NCI-H2081 (cell line): ENCODE measurements at places on chromosomes 7 and 10.
A peak's percentile ranks its signal among the peaks of the same experiment; 100 is the strongest.

- DNase-seq, result peak; percentile 43
These were observed 1.2 kb upstream of the TMEM243 start for GRCh38 chr7:87220734-87221215.

DNA sequence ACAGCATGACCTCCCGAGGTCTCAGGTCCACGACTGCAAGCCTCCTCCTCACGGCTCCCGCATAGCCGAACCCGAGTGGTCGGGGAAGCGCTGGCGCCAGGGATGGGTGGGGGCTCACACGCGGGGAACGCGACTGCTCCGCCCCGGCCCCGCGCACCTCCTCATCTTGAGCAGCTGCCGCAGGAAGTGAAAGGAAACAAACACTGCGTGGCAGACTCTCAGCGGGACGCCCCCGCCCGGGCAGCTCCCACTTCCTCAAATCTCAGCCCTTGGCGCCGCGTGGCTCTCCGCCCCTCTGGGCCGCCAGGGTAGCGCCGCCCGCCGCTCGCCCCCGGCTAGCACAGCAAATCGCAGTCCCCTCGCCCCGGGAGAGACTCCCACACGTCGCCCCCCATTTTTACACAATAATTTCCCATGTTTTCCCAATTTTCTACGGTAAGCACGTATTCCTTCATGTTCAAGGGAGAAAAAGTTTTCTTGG, at the start of gene TMEM243:
TMEM243 (minus strand) TSS at position 188 of the 481 bp plus-strand sequence. CDS start 229 bp downstream, outside the sequence.
- peak; percentile 80 for DNase-seq

GRCh38 chr10:34912771-34913170, 97.7 kb upstream of the PARD3 start:
- no peak for DNase-seq

DNA sequence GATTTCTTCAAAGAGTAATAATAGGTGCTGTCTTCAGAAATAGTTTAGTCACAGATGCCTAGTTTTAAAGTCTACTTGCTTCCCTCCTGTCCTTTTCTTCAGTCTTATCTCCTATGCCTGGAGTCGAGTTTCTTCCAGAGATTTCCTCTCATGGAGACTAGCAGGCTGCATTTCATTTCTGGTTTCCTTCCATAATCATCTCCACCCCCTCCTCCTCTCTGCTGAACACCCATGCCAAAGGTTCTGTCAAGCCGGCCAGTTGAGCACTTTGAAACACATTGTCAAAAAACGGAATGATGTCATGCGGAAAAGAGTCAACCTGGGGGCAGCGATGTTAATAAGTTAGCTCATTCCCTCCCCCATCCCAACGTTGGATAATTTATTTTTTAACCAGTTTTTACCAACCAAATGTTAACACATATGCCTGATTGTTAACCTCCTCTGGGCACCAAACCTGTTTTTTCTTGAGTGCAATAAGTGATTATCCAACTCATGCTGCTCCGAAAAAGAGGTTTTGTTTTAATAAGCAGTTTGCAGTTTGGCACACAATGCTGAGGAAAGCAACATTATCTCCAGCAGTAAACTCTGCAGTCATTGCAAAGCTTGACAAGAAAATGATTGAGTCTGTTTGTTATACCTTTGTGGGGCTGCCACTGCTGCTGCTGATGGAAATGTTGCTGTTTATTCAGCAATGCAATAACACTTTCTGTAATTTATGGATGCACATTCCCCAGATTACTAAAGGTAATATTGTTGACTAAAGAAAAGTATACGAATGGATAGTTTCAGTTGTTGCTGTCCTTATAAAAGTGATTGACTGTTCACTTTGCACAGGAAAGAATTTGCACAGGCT, 161.6 kb downstream of the LRMDA start:
- peak; percentile 9 for DNase-seq

GRCh38 chr10:87531908-87532622, 27.4 kb downstream of the MINPP1 start:
- no peak for DNase-seq

- DNase-seq, result no peak
These were observed 57.4 kb downstream of the SPOCK2 start for GRCh38 chr10:72030762-72031543.

DNA sequence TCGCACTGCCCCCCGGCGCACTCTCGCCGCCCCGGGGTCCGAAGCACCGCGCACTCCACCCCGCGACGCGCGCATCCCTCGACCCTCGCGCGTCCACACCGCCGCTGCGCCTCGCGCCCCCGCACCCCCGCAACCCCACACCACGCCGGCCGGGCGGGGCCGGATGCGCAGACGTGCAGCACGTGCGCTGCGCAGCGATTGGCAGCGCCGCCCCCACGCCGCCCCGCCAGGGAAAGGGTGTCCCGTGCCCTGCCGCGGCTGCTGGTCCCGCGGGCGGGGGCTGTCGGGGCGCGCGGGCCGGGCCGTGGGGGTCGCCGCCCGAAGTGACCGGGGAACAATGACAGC, 53.7 kb upstream of the KDM7A start:
- DNase-seq, result peak; percentile 17

- DNase-seq, result no peak
These were observed 691.3 kb downstream of the SORCS1 start for GRCh38 chr10:106473129-106473685.

DNA sequence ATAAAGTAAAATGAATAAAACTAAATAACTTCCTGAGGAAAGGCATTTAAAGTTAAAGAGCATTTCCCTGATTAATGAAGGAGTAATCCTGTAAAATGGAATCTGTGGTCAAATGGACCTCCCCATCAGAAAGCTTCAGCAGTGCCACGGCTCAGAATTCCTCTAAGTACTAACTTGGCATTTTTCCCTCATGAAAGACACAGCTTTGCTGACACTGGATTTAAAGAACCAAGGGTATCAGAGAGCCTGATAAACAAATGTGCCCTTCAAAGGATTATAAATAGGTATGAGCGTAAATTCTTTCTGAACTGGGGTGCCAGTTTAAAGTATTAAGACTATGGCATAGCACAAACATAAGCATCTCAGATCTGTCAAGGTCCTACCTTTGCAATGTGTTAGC, 24.2 kb upstream of the RNF148 start:
- DNase-seq, result no peak

GRCh38 chr7:112084520-112084971, 121.7 kb downstream of the DOCK4 start:
- DNase-seq, result no peak

- DNase-seq, result no peak
These were observed 520.1 kb downstream of the KCNMA1 start for GRCh38 chr10:77117501-77117900.

DNA sequence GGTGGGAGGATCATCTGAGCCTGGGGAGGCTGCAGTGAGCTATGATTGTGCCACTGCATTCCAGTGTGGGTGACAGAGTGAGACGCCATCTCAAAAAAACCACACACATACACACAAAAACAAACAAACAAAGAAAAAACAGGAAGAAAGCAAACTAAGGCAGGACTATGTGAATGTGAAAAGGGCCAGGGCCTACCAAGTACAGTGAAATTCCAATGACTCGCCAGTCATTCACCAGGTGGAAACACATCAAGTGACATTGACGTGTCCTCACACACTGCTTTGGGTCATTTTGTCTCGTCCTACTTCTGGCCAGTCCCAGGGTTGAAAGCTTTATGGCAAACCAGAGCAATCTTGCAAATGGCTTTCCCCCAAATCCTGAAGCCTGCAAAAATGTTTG, 79.9 kb downstream of the HIP1 start:
- no peak for DNase-seq

- DNase-seq, result no peak
These were observed 14.7 kb upstream of the ADAM12 start for GRCh38 chr10:126402721-126403695.

- no peak for DNase-seq
These were observed 9.6 kb upstream of the ZNF487 start for GRCh38 chr10:43427166-43427825.

DNA sequence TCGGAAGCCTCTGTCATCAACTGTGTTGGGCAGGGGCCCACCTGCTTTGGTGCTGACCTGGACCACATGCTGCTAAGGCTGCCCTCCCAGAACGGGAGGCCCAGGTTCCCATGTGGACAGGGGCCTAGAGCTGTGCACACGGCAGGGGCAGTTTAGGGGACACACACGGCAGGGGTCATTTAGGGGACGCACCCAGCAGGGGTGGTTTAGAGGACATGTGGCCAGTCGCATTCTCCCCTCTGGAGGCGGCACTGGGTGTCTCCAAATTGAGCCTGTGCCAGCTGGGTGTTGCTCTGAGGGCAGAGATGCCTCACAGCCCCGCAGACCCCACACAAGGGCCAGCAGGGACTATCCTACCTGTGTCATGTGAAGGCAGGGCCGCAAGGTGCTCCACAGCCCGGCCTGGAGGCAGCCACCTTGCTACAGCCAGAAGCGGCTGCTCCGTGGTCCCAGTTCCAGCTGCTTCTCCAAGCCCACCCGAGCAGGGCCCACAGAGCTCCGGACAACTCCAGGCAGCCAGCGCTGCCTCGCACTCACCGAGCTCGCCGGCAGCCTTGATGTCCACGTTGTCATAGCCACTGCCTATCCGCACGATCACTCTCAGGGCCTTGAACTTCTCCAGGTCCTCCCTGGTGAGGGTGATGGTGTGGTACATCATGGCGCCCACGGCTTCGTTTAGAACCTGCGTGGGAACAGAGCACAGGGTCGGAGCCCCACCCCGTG, 60.7 kb downstream of the ZRANB1 start:
- DNase-seq, result no peak

DNA sequence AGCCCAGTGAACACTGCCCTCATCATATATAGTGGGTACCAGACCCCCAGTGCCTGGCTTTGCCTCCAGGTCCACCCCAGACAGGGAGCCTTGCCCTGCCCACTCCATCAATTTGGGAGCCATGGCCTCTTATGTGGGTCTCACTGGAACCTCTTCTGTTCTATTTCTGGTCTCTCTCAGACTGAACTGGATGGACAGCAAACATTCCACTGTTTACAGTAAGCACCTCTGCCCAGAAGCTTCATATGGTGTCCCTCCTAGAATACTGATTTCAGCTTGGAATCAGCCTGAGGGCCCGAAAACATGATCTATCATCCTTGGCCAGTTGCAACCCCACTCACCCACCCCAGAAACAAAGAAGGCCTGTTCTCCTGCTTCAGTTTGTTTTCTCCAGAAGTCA, 81.0 kb upstream of the SLF2 start:
- DNase-seq, result no peak
